ENCODE measurements at places on chromosomes 4 and X.

- DNase-seq, result no peak
Observed at GRCh38 chr4:6469898-6470501, 2.4 kb downstream of the PPP2R2C start.

GRCh38 chr4:95355021-95355420 is 193.8 kb downstream of the UNC5C start:
- no peak for DNase-seq

GRCh38 chr4:107330916-107331315 is 294.8 kb upstream of the DKK2 start:
- DNase-seq, result no peak

GRCh38 chr4:166941629-166942028 is 292.7 kb downstream of the SPOCK3 start:
- no peak for DNase-seq

DNA sequence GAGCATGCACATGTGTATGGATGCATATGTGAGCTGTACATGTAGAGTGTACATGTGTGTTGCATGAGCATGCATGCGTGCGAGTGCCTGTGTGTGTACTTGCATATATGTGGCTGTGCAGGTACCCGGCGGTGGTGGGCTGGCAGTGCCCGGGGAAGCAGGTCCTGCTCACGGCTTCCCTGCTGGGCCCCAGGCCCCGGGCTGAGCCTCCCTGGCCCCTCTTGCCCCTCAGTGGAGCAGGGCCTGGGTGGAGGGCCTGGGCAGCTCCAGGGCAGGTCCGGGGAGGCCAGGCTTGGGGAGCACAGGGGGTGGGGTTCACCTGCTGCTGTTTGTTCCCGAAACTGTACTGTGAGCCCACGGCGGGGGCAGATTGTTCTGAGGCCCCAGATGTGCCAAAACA is 9.4 kb downstream of the NAT8L start:
- no peak for DNase-seq

DNA sequence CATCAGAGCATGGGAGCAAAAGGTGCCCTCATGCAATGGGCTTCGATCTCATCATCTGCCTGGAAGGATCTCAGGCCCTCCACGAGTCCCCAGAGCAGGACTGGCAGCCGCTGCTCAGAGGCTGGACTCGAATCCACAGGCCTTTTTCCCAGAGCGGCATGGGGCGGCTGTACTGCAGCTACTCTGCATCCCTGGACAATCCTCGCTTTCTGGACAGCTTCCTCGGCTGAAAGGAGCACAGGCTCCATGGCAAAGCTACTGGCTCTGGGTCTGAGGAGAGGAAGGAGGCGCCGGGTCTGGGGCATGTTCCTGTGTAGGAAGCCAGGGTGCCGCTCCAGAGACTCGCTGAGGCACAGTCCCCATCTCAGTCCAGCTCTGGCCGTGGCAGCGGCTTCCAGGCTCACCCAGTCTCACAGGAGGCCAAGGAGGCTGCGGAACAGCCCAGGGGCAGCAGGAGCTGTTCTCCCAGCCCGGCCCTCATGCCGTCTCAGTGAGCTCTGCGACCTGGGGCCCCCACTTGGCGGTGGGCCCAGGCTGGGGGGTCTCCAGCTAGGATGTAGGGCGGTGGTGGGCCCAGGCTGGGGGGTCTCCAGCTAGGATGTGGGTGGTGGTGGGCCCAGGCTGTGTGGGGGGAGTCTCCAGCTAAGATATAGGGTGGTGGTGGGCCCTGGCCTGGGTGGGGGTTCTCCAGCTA is 2.7 kb upstream of the SPON2 start:
- DNase-seq, result no peak

DNA sequence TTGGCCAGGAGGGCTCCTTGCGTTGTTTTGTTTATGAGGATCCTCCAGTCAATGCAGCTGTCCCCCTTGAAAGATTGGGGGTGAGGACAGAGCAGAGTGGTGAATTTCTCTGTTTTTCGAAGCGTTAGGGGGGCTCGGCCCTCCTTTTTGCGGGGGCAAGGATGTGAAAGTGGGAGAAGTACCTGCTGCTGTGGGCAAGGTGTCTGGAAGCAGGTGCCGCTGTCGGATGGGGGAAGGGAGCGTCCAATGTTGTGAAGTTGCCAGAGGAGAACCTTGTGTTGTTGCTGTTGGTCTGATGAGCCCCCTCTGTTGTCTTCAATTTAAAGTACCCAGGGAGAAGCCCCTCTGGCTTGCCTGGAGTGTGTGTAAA is 613 bp downstream of the GLRB start:
- DNase-seq, result no peak

GRCh38 chr4:57037982-57038604 is 59.4 kb downstream of the POLR2B start:
- DNase-seq, result no peak

DNA sequence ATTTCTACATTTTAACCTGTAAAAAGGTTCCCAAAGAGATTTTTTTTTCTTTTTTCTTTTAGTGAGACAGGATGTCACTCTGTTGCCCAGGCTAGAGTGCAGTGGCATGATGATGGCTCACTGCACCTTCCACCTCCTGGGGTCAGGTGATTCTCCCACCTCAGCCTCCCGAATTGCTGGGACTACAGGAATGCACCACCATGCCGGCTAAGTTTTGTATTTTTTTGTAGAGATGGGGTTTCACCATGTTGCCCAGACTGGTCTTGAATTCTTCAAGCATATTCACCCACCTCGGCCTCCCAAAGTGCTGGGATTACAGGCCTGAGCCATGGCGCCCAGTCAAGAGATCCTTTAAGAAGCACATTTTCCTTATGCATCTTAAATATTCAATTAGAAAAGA is 12.6 kb downstream of the RHOH start:
- no peak for DNase-seq

DNA sequence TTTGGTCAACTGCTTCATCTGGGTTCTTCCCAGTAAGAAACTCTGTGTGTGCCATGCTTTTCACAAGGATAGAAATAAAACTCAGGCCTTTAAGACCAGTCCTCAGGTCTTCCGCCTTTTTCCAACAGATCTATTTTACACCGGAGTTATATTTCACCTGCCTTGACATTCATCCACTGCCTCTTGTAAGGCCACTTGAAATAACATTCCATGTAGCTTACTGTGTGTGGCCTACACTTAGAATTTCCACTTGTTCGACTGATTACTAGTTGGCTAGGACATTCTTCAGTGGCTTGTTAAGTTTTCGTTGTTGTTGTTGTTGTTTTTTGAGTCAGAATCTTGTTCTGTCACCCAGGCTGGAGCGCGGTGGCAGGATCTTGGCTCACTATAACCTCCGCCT is 92.8 kb upstream of the UNC5C start:
- no peak for DNase-seq

- DNase-seq, result no peak
Observed at GRCh38 chr4:27846951-27847350, 986.3 kb downstream of the STIM2 start.

- no peak for DNase-seq
Observed at GRCh38 chr4:98249831-98250230, 11.4 kb upstream of the RAP1GDS1 start.

DNA sequence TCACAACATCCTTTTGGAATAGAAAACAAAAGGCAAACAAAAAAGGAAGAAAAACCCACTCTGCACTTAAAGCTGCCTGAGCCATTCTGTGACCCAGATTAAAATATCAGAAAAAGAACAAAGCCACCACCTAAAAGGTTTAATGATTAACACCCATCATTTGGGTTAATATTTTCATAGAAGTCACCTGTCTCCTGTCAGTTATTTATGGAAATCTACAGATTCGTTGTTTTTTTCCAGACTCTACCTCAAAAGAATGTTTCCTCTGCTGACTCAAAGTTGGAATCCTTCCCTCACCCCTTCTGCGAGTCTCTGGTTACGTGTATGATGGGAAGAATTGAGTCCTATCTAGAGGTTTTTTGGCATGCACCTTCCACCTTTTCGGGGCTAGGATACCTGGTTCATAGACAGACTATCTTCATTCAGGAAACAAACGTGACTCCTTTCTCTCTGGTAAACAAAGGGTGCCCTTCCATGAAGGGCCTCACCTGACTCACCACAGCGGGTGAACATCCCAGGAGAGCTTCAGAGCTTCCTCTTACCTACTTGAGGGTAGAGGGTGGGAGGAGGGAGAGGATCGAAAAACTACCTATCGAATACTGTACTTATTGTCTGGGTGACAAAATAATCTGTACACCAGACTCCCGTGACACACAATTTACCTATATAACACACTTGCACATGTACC is 19.6 kb upstream of the CA5B start:
- no peak for DNase-seq

DNA sequence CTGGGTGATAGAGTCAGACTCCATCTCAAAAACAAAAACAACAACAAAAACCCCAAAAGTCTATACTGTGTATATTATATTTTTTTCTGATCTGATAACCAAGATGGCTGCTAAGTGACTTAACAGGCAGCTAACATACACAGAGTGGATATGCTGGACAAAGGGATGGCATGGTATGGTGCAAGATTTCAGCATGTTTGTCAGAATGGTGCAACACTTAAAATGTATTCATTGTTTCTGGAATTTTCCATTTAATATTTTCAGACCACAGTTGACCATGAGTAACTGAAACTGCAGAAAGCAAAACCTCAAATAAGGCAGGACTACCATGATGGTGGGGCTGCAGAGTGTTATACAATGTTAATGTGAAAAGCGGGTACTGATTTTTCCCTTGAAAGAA is 6.1 kb upstream of the BOD1L1 start:
- no peak for DNase-seq

- no peak for DNase-seq
Observed at GRCh38 chr4:56681853-56682525, 893 bp upstream of the HOPX start.

GRCh38 chr4:56657128-56657527 is 24.0 kb downstream of the HOPX start:
- no peak for DNase-seq

GRCh38 chrX:23902419-23902818 is 5.3 kb downstream of the APOO start:
- DNase-seq, result peak; percentile 19

- DNase-seq, result no peak
Observed at GRCh38 chrX:68889249-68889648, 60.4 kb downstream of the EFNB1 start.

DNA sequence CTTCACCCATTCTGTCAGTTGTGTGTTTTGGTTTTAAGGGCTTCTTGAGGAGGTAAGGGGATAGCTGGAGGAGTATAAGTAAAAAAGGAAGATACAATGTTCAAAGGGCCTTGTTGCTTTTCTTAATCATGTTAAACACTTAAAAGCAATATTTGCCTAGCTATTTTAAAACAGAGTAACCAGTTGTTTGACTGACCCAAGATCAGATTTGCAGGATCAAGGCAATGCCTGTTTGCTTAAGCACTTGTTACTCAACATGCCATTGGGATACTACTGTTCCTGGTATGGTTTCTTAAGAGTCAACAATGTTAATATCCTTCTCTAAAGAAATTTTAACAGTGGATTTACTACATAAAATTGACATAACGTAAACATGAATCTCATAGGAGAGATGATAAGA is 2.6 kb downstream of the DCLK2 start:
- DNase-seq, result no peak

GRCh38 chr4:166391501-166391900 is 518.5 kb downstream of the TLL1 start:
- DNase-seq, result no peak

DNA sequence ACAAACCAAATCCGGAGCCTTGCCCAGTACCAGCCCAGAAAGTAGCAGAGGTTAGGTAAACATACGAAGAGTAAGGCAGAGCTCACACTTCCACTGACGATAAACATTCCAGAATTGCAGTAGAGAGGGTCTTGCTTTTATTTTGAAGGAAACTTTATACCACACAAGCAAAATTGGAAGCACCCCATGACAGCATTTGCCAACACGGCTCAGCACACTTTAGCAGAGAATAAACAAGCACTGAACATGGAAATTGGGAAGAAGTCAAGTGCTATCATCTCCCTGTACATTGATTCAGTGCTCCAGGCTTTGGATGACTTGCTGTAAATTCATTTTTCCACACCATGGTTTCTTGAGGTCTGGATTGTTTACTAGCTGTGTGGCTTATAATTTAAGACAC is 160.7 kb upstream of the FAM47C start:
- DNase-seq, result no peak

GRCh38 chr4:52954560-52955170 is 92.5 kb downstream of the RASL11B start:
- DNase-seq, result no peak

DNA sequence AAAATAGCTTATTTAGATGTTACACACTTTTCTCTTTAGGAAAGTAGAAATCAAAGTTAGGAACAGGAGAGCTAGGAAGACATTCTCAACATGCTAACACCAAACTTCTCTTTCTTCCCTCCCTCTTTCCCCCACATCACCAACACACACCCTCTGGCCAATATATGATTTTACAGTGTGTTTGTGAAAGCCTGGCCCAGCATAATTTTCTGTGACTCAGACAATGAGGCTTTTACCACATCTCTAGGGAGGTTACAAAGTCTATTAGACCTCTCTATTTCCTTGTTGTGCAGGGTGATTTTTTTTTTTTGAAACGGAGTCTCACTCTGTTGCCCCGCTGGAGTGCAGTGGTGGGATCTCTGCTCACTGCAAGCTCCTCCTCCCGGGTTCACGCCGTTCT is 189.9 kb downstream of the AASDH start:
- no peak for DNase-seq

DNA sequence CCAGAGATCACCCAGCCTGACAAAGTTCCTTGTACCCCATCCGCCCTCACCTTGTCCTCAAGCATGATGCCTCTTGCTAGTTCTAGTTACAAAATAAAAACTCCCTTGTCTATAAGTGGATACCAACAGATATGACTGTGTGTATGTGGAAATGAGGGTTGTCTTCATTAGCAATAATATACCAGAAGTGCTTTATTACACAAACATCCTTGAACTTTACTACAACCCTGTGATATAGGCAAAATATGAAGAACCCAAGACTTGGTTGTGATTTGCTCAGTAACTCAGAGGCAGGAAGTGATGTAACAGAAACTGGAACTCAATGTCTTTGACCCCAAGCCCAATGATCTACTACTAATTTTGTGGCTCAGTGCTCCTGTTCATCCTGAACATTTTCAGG is 97.6 kb downstream of the AKAP4 start:
- no peak for DNase-seq

DNA sequence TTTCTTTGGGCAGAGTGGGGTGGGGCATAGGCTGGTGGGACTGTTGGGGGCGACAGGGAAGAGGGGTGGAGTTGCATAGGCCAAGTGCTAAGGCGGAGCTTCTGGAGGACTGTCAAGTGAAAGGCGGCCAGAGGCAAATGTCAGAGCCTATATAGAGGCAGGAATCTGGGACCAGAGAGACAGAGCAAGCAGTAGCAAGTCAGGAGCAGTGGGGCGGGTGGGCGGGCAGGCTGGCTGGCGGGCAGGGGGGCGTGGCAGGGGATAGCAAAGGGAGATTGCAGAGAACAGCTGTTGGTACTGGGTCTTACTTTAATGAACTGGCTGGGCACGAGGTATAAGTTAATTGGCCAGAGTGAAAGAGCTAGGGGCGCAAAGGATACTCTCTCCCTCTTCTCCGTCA is 89.8 kb downstream of the RTL9 start:
- no peak for DNase-seq

- DNase-seq, result no peak
Observed at GRCh38 chrX:136780241-136780640, 491 bp downstream of the ARHGEF6 start.

DNA sequence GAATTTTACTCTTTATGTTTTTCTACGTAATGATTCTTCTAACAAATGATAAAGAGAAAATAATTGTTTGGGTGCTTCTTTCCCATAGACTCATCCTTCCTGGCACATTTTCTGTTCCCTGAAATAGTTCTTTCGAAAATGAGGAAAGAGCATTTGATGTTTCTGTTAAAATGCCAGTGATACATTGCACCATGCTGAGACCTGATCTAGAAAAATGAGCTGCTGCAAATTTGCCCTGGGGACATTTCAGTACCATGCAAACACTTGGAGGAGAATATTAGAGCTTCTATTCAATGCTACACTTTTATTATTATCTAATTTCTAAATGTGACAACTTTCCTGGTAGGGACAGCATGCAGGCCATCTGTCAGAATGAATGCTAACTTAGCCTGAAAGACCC is 83.3 kb downstream of the C4orf33 start:
- DNase-seq, result no peak
